GM12878 (cell line): ENCODE measurements at places on chromosomes 13 and 19. TPM values are rescaled to one million over a fixed set of nuclear protein-coding genes. Genes with fewer than 3 reads are reported as not detected.

Gene PABPC3
- 0.28 and 0.35 TPM in 2 replicates for total RNA-seq

Gene GJA3
- total RNA-seq, result not detected in 2 replicates

Gene KIR2DL4
- not detected in 2 replicates for total RNA-seq

Gene KLK7
- total RNA-seq, result not detected in 2 replicates

Gene DHDH
- not detected in 2 replicates for total RNA-seq

Gene RASAL3
- total RNA-seq, result 78.5 and 81.3 TPM in 2 replicates

Gene WTIP
- 0.32 and 0.59 TPM in 2 replicates for total RNA-seq

Gene HPN
- total RNA-seq, result 0.13 and 0.21 TPM in 2 replicates

Gene POLRMT
- 57.6 and 59.8 TPM in 2 replicates for total RNA-seq

Gene SPTBN4
- total RNA-seq, result 0.18 and 0.69 TPM in 2 replicates

Gene GIPC3
- total RNA-seq, result not detected in 2 replicates

DNA sequence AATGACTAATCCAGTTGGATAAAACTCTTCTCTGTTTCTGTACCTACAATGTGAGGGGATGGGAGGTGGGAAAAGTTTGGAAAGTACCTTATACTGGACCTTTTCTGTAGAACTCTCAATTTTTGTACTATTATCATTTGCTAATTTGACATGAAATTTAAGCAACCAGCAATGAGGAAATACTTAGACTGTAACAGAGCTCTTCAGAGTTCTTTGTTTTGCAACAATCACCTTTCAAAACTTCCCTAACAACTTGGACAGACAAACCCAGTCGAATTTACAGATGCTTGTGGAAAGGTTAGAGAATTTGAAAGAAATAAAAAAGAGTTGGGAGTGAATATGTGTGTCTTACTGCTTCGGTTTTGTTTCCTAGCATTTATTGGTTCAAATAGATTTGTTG lies 16.8 kb downstream of the KBTBD7 start:
- no peak for DNase-seq
- H3K4me3 ChIP-seq, result no peak overlapping the region
- H3K27ac ChIP-seq, result no peak overlapping the region
- no peaks in the 10 kb centered on the region for H3K36me3 ChIP-seq

DNA sequence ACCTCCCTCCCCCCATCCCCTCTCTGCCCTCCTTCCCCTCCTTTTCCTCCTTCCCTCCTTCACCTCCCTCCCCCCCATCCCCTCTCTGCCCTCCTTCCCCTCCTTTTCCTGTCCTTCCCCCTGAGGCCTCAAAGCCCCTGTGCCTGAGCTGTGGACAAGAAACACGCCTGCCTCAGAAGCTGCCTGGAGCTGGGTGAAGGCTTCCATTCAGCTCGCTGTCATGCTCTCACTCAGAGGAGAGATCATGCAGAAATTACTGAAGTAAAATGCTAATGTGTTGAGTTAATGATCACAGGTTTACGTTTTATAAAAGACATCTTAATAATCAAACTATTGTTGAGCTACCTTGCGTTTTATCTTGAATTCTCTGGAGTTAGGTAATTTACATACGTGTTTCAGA lies 114.5 kb downstream of the ATP11A start:
- H3K4me1 ChIP-seq, result peaks cover 16% of the 10 kb centered on the region; the same call in 1 of the 2 replicates
- H3K27ac ChIP-seq, result peak overlapping the region; percentile 23; the same call in 1 of the 2 replicates
- H3K4me3 ChIP-seq, result no peak overlapping the region
- H3K27me3 ChIP-seq, result no peaks in the 10 kb centered on the region
- no peak for DNase-seq

DNA sequence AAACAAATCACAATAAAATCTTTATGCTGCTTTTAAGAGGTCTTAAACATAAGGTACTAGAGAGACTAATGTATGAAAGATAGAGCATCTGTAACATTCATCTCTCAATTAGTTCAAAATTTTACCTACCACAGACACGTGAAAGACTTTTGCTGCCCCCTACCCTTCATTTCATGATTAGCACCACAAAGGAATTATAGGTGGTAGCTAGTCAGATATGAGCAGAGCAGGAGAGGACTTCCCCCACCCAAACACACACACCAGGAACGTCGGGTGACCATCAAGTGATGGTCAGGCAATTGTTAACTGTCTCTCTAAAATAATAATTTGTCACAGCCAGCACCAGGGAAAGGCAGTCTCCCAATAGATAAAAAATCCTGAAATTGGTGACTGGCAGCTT lies 1531.7 kb upstream of the SPRY2 start:
- H3K4me1 ChIP-seq, result no peaks in the 10 kb centered on the region
- H3K36me3 ChIP-seq, result no peaks in the 10 kb centered on the region
- no peak for DNase-seq
- H3K4me3 ChIP-seq, result no peak overlapping the region
- H3K27me3 ChIP-seq, result no peaks in the 10 kb centered on the region

- H3K36me3 ChIP-seq, result no peaks in the 10 kb centered on the region; the same call in 1 of the 2 replicates
- no peak for DNase-seq
- H3K4me3 ChIP-seq, result no peak overlapping the region
- no peaks in the 10 kb centered on the region for H3K27me3 ChIP-seq
Observed at GRCh38 chr13:30759748-30760147, 24.4 kb downstream of the ALOX5AP start.

DNA sequence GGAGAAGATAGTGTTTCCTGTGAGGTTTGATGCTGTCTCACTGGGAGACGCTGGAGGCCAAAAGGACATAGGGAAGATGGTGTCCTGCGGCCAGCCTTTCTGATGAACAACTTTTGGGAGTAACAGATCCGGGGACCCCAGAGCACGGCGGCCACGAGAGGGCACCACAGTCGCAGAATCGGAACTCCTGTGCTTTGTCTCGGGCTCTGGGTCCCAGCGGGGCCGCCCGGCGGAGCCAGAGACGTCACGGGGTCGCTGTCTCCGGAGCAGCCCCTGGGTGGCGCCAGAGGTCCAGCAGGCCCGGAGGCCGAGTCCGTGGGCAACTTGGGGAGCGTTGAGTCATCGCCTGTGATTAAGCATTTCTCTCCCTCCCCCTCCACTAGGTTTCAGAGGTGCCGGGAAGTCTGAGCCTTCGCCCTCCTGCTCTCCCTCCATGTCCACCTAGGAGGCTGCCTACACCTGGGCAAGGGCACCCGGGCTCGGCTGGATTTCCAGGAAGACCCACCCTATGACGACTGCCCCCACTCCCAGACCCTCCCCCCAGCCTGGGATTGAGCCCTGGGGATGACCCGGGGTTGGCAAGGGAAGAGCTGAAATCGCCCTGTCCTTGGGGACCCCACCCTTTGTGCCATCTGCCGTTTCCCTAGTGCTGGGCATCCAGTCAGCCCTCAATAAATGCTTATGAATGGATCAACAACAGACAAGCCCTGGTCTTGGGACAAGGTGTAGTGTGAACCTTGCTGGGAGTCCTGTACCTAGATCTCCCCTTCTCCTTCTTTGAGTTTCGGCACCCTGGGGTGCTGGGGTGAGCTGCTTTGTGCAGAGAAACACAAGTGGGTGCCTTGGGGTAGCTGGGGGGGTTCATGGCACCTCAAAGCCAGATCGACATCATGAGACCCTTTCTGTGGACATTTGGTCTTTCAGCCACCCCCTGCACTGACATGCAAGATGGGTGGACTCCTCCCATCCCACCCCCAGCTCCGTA lies 3.4 kb downstream of the NANOS3 start:
- peak overlapping the region; percentile 70 for H3K27ac ChIP-seq
- peak; percentile 84 for DNase-seq
- peaks cover 25% of the 10 kb centered on the region for H3K4me1 ChIP-seq
- no peaks in the 10 kb centered on the region for H3K27me3 ChIP-seq

- H3K27me3 ChIP-seq, result no peaks in the 10 kb centered on the region
- H3K27ac ChIP-seq, result no peak overlapping the region
- no peaks in the 10 kb centered on the region for H3K4me1 ChIP-seq
- H3K36me3 ChIP-seq, result no peaks in the 10 kb centered on the region
Observed at GRCh38 chr13:39253774-39254173, 215.5 kb downstream of the NHLRC3 start.

GRCh38 chr13:77898097-77898496 lies 20.5 kb downstream of the EDNRB start:
- no peak overlapping the region for H3K4me3 ChIP-seq
- H3K36me3 ChIP-seq, result no peaks in the 10 kb centered on the region
- DNase-seq, result peak; percentile 66
- no peaks in the 10 kb centered on the region for H3K27me3 ChIP-seq
- H3K4me1 ChIP-seq, result no peaks in the 10 kb centered on the region; the same call in 1 of the 2 replicates

DNA sequence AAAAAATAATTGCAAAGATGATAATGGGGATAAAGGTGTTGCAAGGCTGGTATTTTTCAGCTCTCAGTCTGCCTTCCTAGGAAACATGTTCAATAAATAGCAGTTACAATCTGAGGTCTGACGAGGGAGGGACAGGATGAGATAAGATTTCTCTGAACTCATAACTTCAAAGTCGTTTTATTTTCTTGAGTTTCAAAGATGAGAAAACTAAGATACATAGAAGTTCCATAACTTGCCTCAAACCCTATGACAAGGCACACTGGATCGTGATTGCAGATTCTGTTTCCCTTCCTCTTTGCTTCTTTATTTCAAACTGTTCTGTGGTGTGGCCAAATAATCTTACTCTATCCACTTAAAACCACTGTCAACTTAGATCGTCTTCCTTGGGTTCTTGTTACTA lies 327.2 kb downstream of the GPC5 start:
- H3K27me3 ChIP-seq, result no peaks in the 10 kb centered on the region
- no peak for DNase-seq
- H3K36me3 ChIP-seq, result no peaks in the 10 kb centered on the region
- H3K4me3 ChIP-seq, result no peak overlapping the region
- H3K4me1 ChIP-seq, result no peaks in the 10 kb centered on the region
- H3K27ac ChIP-seq, result no peak overlapping the region

DNA sequence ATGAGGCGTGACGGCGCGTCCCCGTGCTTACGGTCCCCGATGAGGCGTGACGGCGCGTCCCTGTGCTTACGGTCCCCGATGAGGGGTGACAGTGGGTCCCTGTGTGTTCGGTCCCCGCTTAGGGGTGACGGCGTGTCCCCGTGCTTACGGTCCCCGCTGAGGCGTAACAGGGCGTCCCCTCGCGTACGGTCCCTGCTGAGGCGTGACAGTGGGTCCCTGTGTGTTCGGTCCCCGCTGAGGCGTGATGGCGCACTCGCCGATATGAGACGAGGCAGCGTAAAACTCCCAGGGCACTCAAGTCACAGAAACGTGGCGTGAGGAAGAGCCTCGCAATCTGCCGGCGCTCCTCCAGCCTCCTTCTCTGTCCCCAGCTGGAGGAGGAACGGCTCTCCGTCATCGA lies 20.9 kb downstream of the CFAP97D2 start:
- H3K36me3 ChIP-seq, result no peaks in the 10 kb centered on the region
- no peaks in the 10 kb centered on the region for H3K4me1 ChIP-seq
- DNase-seq, result no peak
- no peaks in the 10 kb centered on the region for H3K27me3 ChIP-seq
- no peak overlapping the region for H3K27ac ChIP-seq
- H3K4me3 ChIP-seq, result no peak overlapping the region
